ENCODE measurements at places on chromosomes 1 and 21.
A peak's percentile ranks its signal among the peaks of the same experiment; 100 is the strongest.

- no peak for DNase-seq
These were observed 61.8 kb downstream of the RGS13 start for GRCh38 chr1:192697771-192698170.

DNA sequence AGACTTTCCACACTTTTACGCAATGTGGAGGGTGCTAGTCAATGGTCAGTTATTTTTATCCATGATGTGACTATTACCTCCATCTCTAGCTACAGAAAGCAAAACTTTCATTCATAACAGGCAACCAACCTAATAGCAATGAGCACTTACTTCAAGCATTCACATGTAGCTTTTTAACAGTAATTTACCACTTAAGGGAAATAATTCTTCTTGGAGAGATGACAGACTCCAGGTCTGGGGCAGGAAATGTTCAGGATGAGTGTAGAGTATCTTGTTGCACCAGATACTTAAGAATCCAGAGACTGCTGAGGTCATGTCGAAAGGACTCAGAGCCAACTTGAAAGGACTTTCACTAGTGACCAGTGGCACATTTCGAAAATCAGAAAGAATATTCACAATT, 347.6 kb downstream of the CHRM3 start:
- DNase-seq = no peak

GRCh38 chr1:20325844-20326420, 35.3 kb downstream of the VWA5B1 start:
- DNase-seq = no peak

DNA sequence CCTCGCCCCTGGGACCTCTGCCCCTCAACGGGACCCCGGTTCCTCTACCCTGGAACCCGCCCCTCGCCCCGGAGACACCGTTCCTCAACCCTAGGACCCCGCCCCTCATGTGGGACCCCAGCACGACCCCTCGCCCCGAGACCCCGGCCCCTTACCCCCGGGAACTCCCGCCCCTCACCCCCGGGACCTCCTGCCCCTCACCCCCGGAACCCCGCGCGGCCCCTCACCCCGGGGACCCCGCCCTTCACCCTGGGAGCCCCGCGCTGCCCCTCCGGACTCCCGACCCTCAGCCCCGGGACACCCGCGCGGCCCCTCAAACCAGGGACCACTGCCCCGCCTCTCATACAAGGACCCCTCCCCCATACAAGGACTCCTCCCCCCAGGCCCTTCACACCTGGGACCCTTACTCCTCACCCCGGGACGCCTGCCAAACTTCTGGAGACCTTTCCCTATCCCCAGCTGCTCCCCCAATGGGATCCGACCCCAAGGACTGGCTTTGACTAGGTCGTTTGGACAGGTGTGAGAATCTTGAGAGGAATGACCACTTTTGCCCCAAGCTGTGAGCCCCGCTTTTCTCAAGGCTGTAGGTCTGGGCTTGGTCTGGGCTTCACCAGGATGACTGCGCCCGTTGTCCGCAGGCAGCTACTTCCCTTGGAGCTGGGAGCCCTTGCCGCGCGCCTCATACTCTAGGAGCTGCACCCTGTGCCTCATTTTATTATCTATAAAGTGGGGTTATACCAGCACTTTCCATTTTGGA, 843 bp downstream of the DIP2A start:
- DNase-seq = peak; percentile 2

GRCh38 chr1:22418933-22419382, 32.7 kb upstream of the ZBTB40 start:
- no peak for DNase-seq

DNA sequence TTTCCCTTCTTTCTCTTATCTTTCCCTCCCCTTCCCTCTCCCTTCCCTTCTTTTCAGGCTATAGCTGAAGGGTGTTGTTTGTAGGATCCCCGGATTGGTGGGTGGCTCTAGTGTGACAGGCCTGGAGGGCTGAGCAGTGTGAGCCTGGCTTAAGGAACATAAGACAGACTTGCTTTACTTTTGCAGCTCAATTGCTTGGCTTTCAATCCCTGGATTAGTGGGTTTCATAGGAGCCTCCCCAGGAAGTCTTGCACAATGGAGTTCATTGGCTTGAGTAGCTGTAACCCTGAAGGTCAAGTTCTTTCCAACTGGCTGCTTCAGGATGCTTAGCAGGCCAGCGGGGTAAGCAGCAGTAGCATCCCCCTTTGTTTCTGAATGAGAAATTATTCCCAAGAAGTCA, 126.7 kb downstream of the CAMTA1 start:
- no peak for DNase-seq

DNA sequence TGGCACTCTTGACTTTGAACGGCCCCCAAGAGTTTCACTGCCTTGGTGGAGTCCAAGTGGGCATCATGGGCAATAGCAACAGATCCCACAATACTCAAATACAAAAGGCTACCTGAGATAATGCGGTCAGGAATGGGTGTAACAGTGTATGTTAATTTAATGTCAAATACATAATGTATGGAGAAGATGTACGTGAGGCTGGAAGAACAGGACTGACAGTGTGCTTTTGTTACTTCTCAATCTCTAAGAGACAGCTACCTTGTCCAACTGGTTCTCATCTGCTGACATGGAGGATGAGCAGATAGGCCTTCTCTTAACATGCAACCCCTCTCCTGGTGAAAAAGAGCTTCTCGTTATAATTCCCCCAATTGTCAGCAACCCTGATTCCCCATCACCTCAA, 167.2 kb downstream of the APP start:
- DNase-seq = no peak

- no peak for DNase-seq
These were observed 1.4 kb downstream of the SH3BGRL3 start for GRCh38 chr1:26281091-26281958.

- no peak for DNase-seq
These were observed 395.4 kb upstream of the ADAMTS5 start for GRCh38 chr21:27362249-27362648.

All from CD4-positive, alpha-beta T cell treated with Interleukin-6 at 100 ng/mL for 8 hours (primary cell).